ENCODE measurements at places on chromosomes 7 and 10.

DNA sequence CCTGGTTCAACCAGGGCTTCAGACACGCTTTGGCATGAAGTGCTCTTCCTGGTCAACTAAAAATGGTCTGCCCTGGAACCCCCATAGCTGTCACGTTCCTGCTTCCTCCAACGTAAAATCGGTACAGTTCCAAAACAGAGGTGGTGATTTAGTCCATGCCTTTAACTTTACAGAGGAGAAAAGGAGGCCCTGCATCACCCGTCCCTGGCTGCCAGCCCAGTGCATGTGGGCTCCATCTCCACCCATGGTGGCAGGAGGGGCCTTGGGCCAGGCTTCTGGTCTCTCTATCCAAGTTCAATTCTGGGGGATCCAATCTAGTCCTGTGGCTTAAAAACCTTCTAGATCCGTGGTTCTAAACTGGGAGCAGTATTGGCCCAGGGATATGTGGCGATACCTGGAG lies 18.7 kb downstream of the ECHDC3 start:
- no peak for DNase-seq

- no peak for DNase-seq
Measured at GRCh38 chr10:13844651-13845050, 257.9 kb downstream of the PRPF18 start.

DNA sequence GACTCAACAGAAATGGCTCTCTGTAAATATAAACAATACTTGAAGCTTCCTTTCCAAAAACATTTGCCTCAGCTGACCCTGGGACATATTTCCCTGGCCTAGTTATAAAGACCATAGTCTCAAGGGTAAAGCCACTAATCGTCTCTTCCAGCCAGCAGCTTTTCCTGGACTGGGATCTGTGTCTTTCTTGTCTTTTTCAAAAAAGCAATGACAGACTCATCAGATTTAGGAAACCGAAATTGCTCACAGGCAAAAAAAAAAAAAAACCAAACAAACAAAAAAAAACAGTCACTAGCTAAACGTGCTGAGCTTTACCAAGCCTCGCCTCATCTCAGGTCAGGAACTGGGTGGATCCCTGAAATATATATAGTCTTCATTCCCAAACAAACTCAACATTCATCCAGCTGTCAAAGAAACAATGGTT lies 23.5 kb downstream of the STN1 start:
- DNase-seq, result no peak

DNA sequence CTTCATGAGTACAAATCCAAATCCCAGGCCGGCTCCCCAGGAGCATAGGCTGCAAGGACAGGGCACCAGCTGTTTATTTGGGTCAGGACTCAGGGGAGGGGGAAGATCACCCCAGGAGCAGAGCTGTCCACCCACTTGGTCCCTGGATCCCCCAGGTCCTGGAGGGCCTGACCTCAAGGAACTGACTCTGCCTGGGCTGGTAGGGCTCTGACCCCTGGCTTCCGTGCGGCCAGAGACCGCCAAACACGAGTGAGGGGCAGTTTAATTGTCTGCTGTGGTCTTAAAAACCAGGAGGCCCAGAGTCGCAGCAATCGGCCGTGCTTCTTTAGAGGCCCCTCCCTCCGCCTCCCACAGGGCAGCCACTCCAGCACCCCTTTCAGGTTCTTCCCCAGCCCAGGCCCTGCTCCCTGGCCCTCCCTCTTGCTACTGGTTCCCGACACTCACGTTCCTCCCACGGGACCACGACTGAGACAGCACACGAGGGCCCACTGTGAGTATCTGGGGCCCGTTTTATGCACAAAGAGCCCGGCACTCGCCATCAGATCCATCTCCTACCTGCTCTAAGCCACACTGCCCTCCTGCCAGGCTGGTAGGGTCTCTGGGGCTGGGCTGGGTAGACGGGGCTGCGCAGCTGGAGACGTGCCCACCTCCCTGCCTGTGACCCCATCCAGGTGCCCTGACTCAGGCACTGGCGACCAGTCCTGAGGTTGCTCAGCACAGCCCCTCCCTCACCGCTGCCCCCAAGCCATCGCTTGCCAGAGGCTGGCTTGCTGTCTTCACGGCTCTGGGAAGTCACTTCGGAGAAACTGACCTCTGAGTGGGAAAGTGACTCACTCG lies 30.0 kb upstream of the CFAP46 start:
- no peak for DNase-seq

GRCh38 chr10:6342096-6342685 lies 139.5 kb downstream of the PFKFB3 start:
- DNase-seq, result no peak

DNA sequence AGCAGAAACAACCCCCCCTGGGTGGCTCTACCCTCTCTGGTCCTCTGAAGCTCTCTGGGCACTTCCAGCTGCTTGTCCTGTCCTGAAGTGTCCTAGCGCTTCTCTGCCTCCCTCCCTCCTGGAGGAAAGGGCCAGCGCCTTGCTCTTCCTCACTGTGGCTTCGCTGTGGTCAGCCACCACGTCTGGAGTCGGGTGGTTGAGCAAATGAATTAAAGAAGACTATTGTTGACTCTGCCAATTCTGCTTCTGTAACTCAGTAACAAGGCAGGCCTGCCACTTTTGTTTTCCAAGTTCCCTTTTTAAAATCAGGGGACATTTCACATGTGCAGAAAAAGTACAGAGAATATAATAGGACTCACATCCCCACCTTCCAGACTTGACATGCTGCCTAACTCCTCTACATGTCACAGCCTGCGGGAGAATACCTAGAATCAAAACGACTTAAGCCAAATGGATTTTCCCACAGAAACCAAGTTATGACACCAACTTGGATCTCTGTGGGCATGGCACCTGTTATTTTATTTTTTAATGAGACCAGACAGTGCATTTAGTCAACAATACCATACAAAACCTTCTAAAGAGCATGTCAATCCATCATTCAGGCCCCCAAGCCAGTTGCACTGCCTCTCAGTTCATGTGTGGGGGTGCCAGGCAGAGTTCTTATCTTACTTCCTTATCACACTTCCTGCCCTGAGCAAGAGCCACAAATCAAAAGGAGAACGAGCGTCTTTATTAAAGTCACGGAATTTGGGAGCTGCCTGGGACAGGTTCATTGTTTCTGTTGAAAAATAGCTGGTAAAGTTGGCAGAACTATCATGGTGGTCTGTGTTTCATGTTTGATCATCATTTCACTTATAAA lies 6.8 kb downstream of the FFAR4 start:
- no peak for DNase-seq

- no peak for DNase-seq
Measured at GRCh38 chr10:127368929-127369328, 172.5 kb upstream of the INSYN2A start.

Measured in BJ (cell line).